ENCODE measurements at places on chromosomes 2 and 18.

DNA sequence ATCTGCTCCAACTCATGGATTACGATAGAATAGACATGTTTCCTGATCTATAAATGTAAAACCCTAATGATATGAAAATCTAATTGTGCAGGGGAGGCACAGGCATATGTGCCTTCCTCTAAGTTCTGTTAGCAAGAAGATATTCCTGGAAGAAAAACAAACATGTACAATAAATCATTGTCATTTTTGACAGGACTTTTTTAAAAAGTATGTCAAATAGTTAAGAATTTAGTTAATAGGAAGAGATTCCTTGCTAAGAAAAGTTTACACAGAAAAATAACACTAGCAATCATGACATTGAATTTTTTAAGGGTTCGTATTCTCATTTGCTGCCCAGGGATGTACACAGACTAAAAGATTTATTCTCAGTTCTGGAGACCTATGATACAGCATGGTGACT, 15.3 kb upstream of the CREB1 start:
- DNase-seq: no peak

DNA sequence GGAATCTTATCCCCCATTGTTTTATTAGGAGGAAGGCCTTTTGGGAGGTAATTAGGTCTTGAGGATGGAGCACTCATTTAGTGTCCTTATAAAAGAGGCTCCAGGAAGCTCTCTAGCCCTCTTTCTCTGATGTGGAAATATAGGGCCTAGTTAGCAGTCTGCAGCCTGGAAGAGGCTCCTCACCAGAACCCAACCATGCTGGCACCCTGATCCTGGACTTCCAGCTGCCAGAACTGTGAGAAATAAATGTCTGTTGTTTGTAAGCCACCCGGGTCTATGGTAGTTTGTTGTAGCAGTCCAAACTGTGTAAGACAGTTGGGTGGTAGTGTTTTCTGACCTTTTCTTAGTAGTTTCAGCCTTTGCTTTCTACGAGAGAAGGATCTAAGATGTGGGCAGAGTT, 100.7 kb downstream of the KIAA1328 start:
- no peak for DNase-seq

- DNase-seq: no peak
These were observed 72.0 kb upstream of the AFF3 start for GRCh38 chr2:100214265-100214971.

DNA sequence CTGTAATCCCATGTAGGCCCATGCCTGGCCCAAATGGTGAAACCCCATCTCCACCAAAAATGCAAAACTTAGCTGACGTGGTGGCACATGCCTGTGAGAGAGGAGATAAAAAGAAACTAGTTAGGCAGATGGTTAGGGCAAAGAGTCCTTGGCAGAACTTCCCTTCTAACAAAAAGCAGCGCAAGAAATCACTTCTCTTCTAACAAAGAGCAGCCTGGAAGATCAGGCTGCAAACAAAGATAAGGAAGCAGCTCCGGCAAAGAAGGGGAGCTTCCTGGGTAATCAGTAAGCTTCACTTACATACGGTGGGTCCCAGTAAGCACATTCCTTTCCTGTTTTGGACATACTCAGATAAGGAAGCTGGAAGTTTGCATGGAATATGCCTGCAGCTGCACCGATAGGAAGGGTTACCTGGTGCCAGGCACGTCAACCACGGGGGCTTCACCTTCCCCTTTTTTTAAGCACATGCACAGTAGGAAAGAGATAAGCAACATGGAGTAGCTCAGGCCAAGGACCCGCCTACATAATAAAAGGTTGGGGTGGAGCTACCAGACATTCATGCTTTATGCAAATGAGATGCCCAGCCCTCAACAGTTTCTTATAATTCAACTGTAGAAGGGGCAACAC, 61.0 kb upstream of the SLC25A52 start:
- no peak for DNase-seq

DNA sequence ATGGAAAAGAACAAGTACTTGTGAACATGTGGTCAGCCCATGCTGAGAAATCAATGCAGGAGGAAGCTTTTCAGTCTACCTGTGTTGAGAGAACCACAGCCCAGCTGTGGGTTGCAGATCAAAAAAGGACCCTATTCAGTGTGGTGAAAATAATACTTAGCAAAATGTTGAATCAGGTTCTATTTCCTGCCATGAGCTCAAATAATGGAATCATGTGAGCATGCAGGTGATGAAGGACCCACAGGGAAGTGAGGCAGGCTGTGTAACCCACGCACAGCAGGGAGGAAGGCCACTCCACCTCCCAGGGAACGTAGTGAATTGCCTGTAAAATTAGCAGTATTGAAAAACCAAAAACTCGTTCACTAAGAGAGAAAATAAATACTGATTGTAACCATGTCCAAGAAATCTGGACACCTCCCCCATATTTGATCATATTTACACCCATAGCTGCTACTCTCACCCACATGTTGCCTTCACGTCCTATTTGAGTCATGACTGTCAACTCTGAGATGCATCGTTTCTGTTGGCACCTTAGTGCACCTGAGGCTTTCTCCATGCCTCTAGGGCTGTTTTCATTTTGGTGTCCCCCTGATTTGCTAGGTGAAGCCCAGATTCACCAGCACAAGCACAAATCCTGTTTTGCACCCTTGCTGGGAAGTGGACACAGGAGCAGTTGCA, 20.5 kb upstream of the BCL2L11 start:
- no peak for DNase-seq

Data from WERI-Rb-1 (cell line).